ENCODE measurements at places on chromosomes 5 and 9. TPM values are rescaled to one million over a fixed set of nuclear protein-coding genes. Genes with fewer than 3 reads are reported as not detected.

Gene RASGRF2
- total RNA-seq = 3.9 TPM

Gene MARCHF11
- total RNA-seq = not detected

Gene MYO10
- total RNA-seq = 104 TPM

Gene PCDHB13
- total RNA-seq = 1.1 TPM

Gene KCNT1
- total RNA-seq = not detected

Gene GDA
- not detected for total RNA-seq

Measured in regular cardiac myocyte (primary cell).